ENCODE measurements at places on chromosomes 11 and 22.

DNA sequence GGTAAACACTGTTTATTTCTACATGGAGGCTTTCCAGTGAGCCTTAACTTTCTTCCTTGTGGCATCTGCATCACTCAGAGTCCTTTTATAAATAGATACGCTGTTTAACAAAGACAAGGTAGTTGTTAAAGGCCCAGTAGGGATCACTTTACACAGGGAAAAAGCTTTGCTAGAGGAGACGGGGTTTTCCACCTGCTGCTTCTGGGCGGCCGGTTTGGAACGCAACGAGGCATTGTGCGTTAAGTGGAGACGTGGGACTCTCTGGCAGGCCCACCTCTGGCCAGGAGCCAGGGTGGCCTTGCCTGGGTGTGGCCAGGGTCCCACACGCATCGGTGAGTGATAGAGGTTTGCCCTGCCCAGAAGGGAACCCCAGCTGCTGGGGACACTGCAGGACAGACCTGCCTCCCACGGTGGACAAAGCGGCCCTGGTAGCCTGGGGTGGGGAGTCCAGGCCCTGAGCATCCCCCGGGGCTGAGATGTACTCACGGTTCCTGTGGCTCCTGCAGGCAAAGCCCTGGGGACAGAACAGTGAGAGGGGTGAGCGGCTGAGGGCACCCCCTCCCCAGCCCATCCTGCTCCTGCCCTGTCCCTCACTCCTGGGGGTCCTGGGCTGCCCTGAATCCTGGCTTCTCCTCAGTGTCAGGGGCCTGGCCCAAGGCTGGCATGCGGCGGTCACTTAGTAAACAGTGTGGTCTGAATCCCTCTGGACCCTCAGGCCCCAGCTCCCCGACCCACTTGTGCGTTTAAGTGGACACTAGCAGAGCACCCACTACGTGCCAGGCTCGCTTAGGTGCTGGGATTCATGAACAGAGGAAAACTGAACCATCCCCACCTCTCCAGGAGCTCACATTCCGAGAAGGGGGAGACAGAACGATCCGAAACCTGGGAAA is 4.2 kb downstream of the IL17REL start:
- no peak for DNase-seq

DNA sequence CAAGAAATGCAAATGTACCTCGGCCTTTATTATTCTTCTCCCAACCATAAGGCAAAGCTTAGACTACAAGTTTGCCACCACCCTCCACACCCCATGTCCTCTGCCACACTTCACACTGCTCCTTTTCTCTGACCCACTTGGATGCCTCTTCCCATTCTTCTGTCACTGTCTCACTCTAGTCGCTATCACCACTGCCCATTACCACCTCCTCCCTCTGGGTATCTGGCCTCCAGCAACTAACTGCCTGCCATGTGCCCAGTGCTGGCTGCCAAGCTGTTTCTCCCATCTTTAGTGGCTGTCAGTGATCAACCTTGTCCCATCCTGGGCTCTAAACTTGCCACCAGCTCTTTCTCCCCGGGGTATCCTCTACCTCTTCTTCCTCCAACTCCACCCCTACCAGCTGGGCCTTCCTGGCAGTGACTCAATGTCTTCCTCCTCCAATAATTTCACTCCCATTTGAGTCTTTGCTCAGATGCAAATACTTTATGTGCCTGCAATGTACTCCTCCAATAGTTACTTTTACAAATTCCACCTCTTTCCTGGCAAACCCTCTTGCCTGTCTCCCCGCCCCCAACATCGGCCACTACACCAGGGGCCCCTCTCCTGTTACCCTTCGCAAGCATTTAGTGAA is 20.1 kb upstream of the KDM2A start:
- no peak for DNase-seq

- no peak for DNase-seq
Observed at GRCh38 chr11:11500744-11501487, 120.9 kb downstream of the GALNT18 start.

DNA sequence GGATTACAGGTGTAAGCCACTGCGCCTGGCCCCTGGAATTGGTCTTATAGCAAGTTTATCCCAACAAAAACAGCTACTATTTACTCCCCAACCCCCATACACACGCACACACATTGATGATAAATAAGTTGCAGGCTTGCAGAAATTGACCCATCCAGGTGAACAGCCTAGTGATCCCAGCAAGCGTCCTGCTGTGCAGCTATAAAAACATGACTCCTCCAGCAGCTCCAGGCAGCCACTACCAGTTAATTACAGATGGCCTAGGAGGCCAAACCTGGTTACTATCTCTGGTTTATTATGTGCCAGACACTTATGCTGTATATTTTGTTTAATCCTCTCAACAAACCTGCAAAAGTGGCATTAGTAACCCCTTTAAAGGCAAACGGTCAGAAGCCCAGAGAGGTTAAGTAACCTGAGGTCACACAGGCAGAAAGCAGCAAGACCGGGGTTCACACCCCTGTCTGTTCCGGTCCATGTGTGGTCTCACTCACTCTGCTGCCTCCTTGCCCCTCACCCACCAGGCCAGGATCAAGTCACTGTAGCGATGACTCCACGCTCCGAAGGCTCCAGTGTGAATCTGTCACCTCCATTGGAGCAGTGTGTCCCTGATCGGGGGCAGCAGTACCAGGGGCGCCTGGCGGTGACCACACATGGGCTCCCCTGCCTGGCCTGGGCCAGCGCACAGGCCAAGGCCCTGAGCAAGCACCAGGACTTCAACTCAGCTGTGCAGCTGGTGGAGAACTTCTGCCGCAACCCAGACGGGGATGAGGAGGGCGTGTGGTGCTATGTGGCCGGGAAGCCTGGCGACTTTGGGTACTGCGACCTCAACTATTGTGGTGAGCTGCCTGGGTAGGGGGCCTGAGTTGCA is 6.6 kb downstream of the F2 start:
- DNase-seq = no peak

DNA sequence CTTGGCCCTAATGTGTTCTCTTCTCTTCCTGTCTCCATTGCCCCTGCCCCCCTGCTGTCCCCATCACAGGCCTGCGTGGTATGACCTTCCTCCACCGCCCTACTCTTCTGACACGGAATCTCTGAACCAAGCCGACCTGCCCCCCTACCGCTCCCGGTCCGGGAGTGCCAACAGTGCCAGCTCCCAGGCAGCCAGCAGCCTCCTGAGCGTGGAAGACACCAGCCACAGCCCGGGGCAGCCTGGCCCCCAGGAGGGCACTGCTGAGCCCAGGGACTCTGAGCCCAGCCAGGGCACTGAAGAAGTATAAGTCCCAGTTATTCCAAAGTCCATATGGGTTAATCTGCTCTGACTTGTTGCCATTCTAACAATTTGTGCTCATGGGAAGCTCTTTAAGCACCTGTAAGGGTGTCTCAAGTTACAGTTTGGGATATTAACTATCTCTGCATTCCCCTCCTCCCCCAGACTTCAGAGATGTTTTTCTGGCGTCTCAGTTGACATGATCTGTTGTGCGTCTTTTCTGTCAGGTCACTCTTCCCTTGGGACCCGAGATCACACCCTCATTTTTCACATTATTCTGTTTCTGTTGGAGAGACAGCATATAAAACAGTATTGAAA is 60.0 kb downstream of the COMMD9 start:
- DNase-seq = no peak

GRCh38 chr11:124518989-124519451 is 24.4 kb downstream of the OR8B12 start:
- no peak for DNase-seq

DNA sequence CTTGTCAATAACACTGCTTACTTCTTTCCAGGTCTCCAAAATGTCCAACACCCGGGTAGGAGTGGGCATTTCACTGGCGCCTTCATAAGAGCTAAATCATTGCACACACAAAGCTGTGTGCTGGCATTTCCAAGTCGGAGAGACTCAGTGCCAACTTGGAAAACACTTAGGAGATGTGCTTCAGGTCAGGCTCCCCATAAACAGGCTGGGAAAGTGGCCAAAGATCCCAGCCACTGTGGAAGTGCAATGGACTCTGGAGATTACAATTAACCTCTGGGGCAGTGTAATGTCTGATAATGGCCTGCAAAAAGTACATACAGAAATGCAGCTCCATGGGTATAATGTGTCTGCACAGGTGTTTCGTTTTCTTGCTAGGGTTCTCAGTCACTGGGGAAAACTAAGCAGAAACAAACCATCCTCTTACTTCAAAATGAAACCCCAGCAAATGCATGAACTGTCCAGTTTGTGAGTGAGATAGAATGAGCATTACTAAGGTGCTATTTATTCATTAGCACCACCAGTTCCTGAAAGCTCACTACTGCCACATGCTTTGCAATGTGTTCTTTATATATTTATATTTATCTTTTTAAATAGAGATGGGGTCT is 79.0 kb downstream of the ABTB2 start:
- no peak for DNase-seq

- no peak for DNase-seq
Observed at GRCh38 chr11:44645827-44646226, 80.4 kb downstream of the CD82 start.

GRCh38 chr11:86803136-86804045 is 3.0 kb downstream of the PRSS23 start:
- no peak for DNase-seq

GRCh38 chr22:26547426-26547825 is 35.2 kb upstream of the TFIP11 start:
- no peak for DNase-seq

DNA sequence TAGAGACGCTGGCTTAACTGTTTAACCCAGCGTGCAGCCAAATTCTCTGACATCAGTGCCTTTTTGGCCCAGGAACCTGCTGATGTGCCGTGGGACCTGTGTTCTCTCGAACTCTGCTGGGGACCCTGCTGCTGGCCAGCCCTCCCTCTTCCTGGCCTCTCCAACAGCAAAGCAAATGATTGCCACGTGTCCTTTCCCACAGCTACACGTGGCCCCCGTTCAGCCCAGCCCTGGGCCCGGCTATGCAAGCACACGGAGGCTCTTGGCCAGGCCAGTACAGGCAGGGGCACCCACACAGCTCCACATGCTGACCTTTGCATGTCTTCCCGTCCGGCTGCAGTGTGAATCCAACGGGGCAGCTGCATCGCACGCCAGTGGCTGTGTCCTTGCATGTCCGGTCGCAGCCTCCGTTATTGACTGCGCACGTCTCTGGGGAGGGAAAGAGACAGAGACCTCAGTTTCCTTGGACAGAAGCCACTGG is 51.6 kb upstream of the TTLL12 start:
- no peak for DNase-seq

DNA sequence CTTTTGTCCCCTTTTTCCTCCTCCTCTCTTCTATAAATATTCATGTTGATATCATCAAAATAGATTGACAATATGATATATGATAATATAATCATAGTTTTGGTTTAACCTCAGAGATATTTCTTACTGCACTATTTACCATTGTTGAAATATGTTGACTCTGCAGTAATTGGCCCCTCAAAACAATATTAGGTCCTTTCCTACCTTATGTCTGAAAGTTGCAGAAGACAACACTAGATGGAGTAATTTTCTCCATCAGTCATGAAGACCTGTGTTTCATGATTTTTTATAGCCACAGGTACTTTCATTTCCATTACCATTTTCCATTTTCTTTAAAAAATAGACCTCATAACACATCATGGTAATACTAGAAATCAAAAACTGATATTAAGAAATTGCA is 284.4 kb downstream of the LUZP2 start:
- DNase-seq = no peak

GRCh38 chr11:5712507-5712906 is 22.9 kb downstream of the TRIM22 start:
- DNase-seq = no peak

- DNase-seq = no peak
Observed at GRCh38 chr22:46076651-46077339, 73.5 kb upstream of the PPARA start.
